ENCODE measurements at places on chromosomes 3 and 15.

DNA sequence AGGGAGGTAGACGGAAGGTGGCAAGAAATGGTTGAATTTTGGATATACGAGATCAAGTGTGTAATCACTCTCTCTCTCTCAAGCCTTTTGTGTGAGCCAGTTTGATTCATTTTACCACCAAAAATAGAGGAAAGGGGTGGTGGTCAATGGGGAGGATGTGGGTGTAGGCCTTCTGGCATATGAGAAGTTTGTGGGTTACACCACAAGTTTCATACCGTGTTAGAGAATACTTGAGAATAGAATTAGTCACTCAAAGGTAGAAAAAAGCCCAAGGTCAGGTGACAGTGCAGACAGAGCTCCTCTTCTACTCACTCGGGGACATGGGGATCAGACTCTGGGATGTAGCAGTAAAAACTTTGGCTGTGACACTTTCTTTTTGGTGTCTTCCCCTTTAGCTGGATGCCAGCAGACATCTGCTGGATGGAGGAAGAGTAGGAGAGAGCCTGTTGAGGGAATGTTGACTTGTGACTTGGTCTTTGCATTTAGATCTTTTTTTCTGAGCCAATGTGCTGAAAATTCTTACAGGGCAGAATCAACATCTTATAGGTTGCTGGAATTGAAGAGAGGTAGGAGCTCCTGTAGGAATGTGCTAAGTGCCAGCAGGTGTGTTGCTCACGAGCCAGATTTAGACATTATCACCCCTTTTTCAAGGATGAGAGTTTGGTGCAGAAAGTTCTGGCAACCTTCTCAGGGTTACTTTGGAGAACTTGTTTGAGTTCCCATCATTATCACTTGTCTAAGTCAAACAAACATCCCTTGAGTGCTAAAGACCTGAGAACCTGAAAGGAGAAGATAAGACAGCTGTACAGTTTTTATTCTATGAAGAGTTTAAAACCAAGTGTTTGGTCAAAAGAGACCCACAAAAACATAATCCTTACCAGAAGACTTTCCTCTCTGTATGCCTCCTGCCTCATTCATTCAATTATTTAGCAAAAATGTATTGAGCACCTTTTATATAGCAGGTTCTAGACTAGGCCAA lies 43.9 kb upstream of the RYK start:
- H3K27me3 ChIP-seq = no peaks in the 10 kb centered on the region
- H3K27ac ChIP-seq = no peak overlapping the region
- no peak for DNase-seq
- no peak overlapping the region for H3K4me3 ChIP-seq
- peaks cover 2% of the 10 kb centered on the region for H3K36me3 ChIP-seq
- peaks cover 24% of the 10 kb centered on the region for H3K4me1 ChIP-seq

GRCh38 chr15:74631935-74632560 lies 16.4 kb downstream of the CLK3 start:
- DNase-seq = peak; percentile 64
- H3K4me3 ChIP-seq = no peak overlapping the region
- H3K4me1 ChIP-seq = peaks cover 2% of the 10 kb centered on the region
- no peaks in the 10 kb centered on the region for H3K27me3 ChIP-seq
- H3K27ac ChIP-seq = no peak overlapping the region
- H3K36me3 ChIP-seq = peaks cover 13% of the 10 kb centered on the region

- H3K4me1 ChIP-seq = peaks cover 3% of the 10 kb centered on the region
- no peaks in the 10 kb centered on the region for H3K27me3 ChIP-seq
- H3K36me3 ChIP-seq = peaks cover 23% of the 10 kb centered on the region
- no peak overlapping the region for H3K27ac ChIP-seq
- no peak overlapping the region for H3K4me3 ChIP-seq
Measured at GRCh38 chr3:106227068-106227467, 358.3 kb upstream of the CBLB start.

GRCh38 chr3:108430540-108430939 lies 79.9 kb downstream of the MYH15 start:
- no peak for DNase-seq
- no peak overlapping the region for H3K4me3 ChIP-seq
- no peaks in the 10 kb centered on the region for H3K4me1 ChIP-seq
- H3K36me3 ChIP-seq = peaks cover 8% of the 10 kb centered on the region
- H3K27me3 ChIP-seq = no peaks in the 10 kb centered on the region

- H3K4me1 ChIP-seq = peaks cover 6% of the 10 kb centered on the region
- DNase-seq = no peak
- no peaks in the 10 kb centered on the region for H3K27me3 ChIP-seq
Measured at GRCh38 chr3:11568503-11569155, 75.1 kb downstream of the VGLL4 start.

DNA sequence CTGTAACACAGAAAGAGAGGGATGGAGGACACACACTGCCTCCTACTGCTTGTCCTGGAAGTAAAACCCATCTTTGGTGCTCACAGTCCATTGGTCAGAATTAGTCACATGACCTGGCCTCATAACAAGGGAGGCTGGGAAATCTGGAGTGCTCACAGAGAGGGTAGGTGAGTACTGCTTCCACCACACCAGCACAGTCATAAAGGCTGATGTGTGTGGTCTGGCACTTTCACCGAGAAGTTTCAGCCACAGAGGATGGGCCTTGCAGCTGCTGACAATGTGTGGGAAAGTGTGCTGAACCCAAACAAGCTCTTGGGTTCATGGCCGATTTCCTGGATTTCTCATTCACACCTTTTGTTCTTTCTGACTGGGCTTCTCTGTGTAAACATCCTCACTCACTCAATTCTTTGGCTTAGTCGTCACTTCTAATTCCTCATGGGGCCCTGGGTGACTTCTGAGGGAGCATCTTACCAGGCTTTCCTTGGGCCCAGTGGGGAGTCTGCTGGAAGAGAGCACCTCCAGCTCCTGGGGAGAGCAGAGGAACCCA lies 100.7 kb downstream of the ASB7 start:
- no peak for DNase-seq
- H3K27me3 ChIP-seq = peaks cover 12% of the 10 kb centered on the region
- H3K4me3 ChIP-seq = no peak overlapping the region

DNA sequence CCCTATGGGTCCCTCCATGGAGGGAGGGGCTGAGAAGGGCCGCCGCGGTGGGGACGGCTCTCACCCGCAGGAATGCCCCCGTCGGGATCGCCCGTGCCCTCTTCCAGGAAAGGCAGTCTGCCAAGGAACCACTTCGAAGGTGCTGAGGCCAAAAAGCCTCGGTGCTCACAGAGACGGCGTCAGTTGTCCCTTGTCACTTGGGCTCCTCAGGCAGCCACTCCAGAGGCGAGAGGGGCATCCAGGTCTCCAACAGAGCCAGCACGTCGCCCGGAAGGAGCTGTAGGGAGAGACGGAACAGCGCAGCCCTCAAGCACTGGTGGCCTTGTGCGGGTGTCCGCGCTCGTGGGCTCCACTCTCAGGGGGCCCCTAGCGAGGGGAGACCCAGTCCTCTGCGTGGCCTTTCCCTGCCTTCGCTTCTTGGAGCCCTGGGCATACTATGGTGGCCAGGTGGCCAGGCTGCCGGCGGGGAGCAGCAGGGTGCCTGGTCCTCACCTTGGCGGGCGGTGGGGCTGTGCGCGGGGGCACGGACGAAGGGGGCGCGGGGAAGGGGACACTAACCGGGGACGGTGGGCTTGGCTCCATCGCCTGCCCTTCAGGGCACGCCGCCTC lies 994 bp downstream of the MESP1 start:
- H3K27ac ChIP-seq = no peak overlapping the region
- H3K36me3 ChIP-seq = no peaks in the 10 kb centered on the region
- peak overlapping the region; percentile 65 for H3K4me3 ChIP-seq
- peaks cover 8% of the 10 kb centered on the region for H3K4me1 ChIP-seq

- no peaks in the 10 kb centered on the region for H3K27me3 ChIP-seq
- peaks cover 5% of the 10 kb centered on the region for H3K4me1 ChIP-seq
- peak; percentile 62 for DNase-seq
- H3K36me3 ChIP-seq = peaks cover 3% of the 10 kb centered on the region
Measured at GRCh38 chr15:69478259-69478781, 25.7 kb downstream of the RPLP1 start.

- no peaks in the 10 kb centered on the region for H3K27me3 ChIP-seq
- no peak overlapping the region for H3K27ac ChIP-seq
- no peaks in the 10 kb centered on the region for H3K36me3 ChIP-seq
- DNase-seq = no peak
Measured at GRCh38 chr3:111311709-111312235, 230.2 kb upstream of the CD96 start.

DNA sequence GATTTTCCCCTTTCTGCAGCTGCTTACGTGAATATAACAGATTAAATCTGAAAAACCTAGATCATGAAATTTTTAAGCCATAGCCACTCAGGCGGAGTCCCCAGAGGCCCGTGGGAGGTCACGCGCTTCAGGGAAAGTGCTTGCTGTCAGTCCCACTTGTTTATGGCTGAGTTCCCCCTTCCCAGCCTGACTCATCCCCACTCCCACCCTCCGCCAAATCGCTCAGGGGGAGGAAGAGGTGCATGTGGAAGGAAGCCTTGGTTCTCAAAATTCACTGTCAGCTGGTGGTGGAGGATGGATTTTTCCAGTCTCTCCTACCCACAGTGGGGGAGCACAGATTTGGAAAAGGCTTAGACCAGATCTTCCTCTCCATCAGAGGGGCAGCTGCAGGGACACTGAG lies 67.4 kb downstream of the CORO2B start:
- H3K36me3 ChIP-seq = no peaks in the 10 kb centered on the region
- DNase-seq = peak; percentile 29
- H3K4me1 ChIP-seq = peaks cover 8% of the 10 kb centered on the region
- peaks cover 1% of the 10 kb centered on the region for H3K27me3 ChIP-seq

DNA sequence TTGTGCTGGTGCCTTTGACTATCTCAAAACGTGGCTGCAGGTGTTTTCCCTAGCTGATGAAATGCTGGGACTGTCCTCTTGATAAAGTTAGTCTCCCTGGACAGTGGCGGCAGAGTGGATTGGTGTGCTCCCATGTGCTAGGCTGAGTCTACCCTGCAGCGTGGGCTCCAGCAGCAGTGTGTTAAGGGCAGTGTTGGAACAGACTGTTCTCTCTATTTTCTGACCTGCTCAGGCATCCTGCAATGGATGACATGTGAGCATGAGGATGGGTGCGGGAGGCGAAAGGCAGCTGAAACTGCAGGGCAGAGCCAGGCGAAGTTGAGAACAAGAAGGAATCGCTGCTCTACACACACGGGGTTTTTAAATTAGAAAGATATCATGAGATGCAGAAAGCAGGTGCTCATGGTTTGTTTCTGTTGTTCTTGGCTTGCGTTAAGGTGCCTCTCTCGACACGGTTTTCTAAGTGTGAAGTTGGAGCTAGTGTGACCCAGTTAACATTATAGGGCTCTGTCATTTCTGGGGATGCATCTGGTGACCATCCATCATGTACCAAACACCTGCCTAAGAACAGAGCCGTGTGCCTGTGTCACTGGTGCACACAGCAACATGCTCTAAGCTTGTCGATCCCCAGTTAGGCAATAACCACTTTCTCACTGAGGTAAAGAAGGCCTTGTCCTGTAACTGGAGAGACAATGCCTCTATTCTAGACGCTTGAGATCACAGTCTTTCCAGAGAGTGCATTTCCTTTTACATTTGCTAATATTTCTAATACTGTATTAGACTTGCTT lies 44.3 kb downstream of the SLCO3A1 start:
- no peaks in the 10 kb centered on the region for H3K4me1 ChIP-seq
- no peak for DNase-seq
- H3K36me3 ChIP-seq = no peaks in the 10 kb centered on the region
- H3K27ac ChIP-seq = no peak overlapping the region

DNA sequence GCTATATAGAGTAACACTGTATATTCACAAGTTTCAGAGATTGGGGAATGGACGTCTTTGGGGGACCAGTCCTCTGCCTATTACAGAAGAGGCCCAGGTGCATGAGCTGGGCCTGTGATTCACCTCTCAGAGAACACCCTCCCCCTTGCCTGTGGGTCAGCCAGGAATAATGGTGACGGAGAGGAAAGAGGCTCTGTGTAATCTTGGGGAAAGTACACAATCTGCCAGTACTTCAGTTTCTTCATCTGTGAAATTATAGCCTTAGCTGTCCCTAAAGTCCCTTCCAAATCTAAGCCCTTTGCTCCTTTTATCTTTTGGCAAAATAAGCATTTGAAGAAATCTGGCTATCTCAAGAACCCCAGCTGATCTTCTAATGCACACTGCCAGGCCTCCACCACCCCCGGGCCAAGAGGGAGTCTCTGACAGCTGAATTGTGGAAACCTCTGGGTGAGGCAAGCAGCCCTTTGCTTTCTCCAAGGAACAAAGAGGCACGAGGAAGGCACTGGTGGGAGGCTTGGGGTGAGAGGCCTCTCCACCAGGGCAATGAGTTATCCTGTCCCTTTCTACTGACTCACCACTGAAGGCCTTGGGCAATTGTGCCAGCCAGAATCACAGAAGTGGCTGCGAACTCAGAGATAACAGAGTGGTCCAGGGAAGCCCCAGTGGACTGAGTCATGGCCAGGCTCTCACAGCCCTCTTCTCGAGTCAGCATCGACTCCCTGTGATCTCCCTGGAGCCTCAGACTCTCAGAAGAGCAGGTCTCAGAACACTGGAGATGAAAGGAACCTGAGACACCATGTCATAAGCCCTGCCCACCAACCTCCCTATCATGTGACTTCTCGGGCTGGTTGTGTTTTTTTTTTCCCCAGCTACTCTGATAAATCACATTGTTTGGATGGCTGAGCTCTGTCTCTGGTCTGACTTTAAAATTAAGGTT lies 31.8 kb downstream of the CCNL1 start:
- H3K27me3 ChIP-seq = no peaks in the 10 kb centered on the region
- H3K27ac ChIP-seq = peak overlapping the region; percentile 85
- H3K4me3 ChIP-seq = no peak overlapping the region
- H3K36me3 ChIP-seq = no peaks in the 10 kb centered on the region

- peaks cover 11% of the 10 kb centered on the region for H3K36me3 ChIP-seq
- H3K4me3 ChIP-seq = no peak overlapping the region
- peaks cover 20% of the 10 kb centered on the region for H3K4me1 ChIP-seq
- DNase-seq = no peak
Measured at GRCh38 chr3:23835802-23836201, 30.0 kb downstream of the UBE2E1 start.

DNA sequence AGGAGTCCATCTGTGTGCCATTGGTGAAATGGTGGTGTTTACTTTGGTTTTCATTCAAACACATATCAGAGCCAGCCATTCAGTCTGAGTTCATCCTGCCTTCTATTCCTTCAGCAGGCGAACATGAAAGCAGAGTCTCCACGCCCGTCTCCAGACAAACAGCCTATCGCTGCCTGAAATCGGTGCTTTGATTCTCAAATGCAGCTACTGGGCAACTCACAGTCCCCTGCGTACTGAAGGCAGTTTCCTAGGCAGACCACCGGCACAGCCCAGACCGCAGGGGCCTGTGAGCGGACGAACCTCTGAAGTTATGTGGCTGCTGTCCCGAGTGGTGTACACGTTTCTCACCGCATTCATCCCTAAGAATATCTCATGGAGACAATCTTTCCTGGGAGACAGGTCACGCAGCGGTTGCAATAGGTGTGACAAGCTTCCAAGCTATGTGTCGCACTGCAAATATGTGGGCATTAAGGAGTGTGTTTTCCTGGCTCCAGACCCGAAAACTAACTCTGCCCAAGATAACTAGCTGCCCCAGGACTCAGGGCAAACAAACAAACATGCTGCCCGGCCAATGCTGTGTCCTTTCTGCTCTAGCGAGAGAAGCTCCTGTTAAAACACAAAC lies 16.9 kb upstream of the RYR3 start:
- peaks cover 3% of the 10 kb centered on the region for H3K4me1 ChIP-seq
- no peaks in the 10 kb centered on the region for H3K36me3 ChIP-seq
- DNase-seq = no peak
- H3K27ac ChIP-seq = no peak overlapping the region
- H3K27me3 ChIP-seq = no peaks in the 10 kb centered on the region
- no peak overlapping the region for H3K4me3 ChIP-seq

GRCh38 chr3:17201538-17201937 lies 316.8 kb downstream of the PLCL2 start:
- DNase-seq = no peak
- H3K36me3 ChIP-seq = peaks cover 40% of the 10 kb centered on the region
- no peak overlapping the region for H3K4me3 ChIP-seq
- H3K27ac ChIP-seq = no peak overlapping the region
- H3K4me1 ChIP-seq = no peaks in the 10 kb centered on the region
